ENCODE measurements at places on chromosomes 13 and 19. TPM values are rescaled to one million over a fixed set of nuclear protein-coding genes. Genes with fewer than 3 reads are reported as not detected.

The CEACAM8 gene
- not detected for polyA plus RNA-seq

The JUND gene
- polyA plus RNA-seq: 124 TPM

The EDDM13 gene
- not detected for polyA plus RNA-seq

The RDH8 gene
- polyA plus RNA-seq: not detected

The MUC16 gene
- polyA plus RNA-seq: not detected

The ZBTB32 gene
- polyA plus RNA-seq: not detected

The OR7D2 gene
- polyA plus RNA-seq: 0.07 TPM

The FXYD5 gene
- polyA plus RNA-seq: 0.65 TPM

All from HepG2 (cell line).